Activated naive CD4-positive, alpha-beta T cell treated with anti-CD3 and anti-CD28 coated beads, Interleukin-2, amount 50 U/mL, for 72 hours (primary cell): ENCODE measurements at places on chromosomes 4 and X. TPM values are rescaled to one million over a fixed set of nuclear protein-coding genes. Genes with fewer than 3 reads are reported as not detected.

ASMT gene
- not detected for total RNA-seq

EFHC2 gene
- total RNA-seq = 0.41 TPM

DIPK2B gene
- not detected for total RNA-seq

RNF212 gene
- total RNA-seq = 4.5 TPM

RIBC1 gene
- total RNA-seq = 0.80 TPM

NOCT gene
- total RNA-seq = 17.9 TPM

CFAP47 gene
- not detected for total RNA-seq

GPRASP1 gene
- total RNA-seq = 1.7 TPM

MTNR1A gene
- not detected for total RNA-seq

ALB gene
- total RNA-seq = not detected

RBMX gene
- total RNA-seq = 285 TPM

BEND2 gene
- total RNA-seq = not detected

AMTN gene
- not detected for total RNA-seq

STAP1 gene
- total RNA-seq = 10.4 TPM

PLK4 gene
- 50.5 TPM for total RNA-seq

TMEM47 gene
- not detected for total RNA-seq

STIM2 gene
- total RNA-seq = 43.0 TPM

FAM241A gene
- total RNA-seq = 1.6 TPM

RBMXL3 gene
- not detected for total RNA-seq

UGT2B15 gene
- total RNA-seq = not detected

TMPRSS11F gene
- not detected for total RNA-seq

GPRIN3 gene
- total RNA-seq = 12.4 TPM

DGKK gene
- total RNA-seq = not detected

ENAM gene
- not detected for total RNA-seq

SCML2 gene
- total RNA-seq = 5.3 TPM

MAGEA10 gene
- total RNA-seq = not detected

HERC5 gene
- total RNA-seq = 24.8 TPM
